ENCODE measurements at places on chromosomes 1 and 21. TPM values are rescaled to one million over a fixed set of nuclear protein-coding genes. Genes with fewer than 3 reads are reported as not detected.

Gene RNF187
- total RNA-seq, result 120 TPM

Gene ZNF593OS
- total RNA-seq, result not detected

Gene BGLAP
- total RNA-seq, result 0.50 TPM

Gene BTBD19
- total RNA-seq, result 1.5 TPM

Gene FOXD3
- total RNA-seq, result 1.2 TPM

Gene MTHFR
- total RNA-seq, result 6.0 TPM

Gene SLC25A34
- total RNA-seq, result 0.12 TPM

Gene OLFM3
- total RNA-seq, result 0.17 TPM

GRCh38 chr1:192140382-192140781 is 17.9 kb upstream of the RGS18 start:
- no peak for DNase-seq

DNA sequence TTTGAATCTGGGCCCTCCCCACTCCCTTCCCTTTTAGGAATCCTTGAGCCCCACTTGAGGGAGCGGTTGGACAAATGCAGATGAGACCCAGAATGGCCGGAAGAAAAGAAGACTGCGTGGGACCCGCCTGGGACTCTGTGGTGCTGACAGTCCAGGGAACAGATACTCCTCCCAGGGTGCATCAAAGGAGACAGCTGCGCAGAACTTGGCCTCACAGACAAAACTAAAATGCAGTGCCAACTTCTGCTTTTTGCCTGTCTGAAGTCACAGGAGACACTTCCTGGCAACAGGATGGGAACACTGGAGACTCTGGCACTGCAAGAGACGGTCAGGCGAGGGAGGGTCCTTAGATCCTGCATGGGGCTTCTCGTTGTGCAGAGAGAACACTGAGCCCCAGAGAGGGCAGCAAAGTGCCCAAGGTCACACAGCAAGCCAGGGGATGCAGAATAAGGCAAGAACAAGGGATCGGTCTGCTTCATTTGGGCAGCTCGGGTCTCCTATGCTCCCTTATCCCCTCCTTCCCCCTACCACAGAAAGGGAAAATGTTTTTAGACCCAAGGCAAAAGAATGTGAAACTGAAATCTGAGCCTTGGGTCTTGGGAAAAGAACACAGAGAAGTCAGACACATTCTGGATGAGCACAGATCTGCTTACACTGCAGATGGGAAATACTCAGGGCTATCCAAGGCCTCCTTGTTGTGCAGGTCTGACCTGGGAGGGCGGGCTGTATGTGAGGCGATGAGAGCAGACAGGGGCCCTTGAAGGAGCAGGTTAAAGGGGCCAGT is 182.4 kb downstream of the TRABD2B start:
- no peak for DNase-seq

DNA sequence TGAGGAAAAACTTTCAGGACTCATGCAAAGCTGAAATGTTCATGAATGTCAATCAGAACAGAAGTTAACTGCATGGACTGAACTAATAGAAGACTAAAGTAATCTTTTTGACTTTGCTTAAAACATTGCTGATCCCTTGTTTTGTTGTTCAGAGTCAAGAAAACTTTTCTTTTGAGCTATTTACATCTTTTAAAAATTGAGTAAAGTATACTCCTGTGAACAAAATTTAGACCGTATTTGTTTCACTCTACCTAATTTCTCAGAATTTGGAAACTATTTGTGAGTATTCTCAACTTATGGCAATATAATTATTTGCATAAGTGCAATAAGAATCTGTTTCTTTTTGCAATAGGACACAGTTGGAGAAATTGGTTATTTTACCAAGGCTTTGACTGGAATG is 41.1 kb downstream of the INPP5B start:
- DNase-seq, result no peak

DNA sequence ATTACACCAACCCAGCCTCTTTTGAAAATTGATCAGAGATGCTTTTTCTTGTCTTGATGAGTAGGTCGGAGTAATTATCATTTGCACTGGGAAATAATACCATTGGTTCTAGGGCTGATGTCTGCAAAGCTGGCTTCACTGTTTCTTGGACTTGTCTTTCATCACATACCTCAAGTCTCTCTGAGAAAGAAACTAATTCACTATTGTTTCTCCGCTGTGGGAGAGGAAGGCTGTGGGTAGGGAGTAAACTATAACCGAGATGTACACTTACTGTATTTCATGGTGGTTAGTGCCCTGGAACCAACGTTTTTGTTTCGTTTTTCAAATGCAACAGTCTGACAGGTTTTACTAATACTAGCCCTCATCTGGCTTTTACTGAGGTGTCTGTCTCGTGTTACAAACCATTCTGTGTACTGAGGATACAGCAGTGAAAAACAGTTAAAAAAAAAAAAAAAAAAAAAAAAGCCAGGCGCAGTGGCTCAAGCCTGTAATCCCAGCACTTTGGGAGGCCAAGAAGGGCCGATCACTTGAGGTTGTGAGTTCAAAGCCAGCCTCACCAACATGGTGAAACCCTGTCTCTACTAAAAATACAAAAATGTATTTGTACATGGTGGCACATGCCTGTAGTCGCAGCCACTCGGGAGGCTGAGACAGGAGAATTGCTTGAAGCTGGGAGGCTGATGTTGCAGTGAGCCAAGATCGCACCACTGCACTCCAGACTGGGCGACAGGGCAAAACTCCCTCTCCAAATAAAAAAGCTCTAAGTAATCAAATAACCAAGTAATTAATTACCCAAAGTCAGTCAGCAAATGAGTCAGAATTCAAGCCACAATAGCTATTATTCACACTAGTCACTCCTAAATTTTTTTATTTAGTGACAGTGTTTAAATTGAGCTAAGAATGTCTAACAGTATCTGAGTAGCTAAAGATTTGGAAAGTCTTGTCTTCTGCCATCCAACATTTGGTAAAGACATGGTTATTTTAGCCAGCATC is 23.3 kb downstream of the TOMM20 start:
- no peak for DNase-seq

DNA sequence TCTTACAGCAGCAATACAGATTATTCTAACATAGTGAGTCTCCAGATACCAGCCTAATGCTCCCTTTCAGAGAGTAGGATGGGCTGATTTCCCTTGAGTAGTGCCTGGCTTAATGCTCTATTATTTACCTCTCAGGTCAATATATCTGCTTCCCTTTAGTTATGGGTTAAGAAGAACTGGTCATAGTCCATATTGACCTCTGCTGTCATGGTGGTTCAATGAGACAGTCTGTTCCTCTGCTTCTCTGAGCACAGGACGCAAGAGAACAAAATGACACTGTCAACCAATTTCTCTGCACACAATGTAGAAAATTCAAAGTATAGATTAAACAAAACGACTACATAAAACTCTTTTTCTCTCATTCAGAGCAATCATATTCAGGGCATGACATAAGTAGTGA is 2.9 kb downstream of the MRAP start:
- no peak for DNase-seq

DNA sequence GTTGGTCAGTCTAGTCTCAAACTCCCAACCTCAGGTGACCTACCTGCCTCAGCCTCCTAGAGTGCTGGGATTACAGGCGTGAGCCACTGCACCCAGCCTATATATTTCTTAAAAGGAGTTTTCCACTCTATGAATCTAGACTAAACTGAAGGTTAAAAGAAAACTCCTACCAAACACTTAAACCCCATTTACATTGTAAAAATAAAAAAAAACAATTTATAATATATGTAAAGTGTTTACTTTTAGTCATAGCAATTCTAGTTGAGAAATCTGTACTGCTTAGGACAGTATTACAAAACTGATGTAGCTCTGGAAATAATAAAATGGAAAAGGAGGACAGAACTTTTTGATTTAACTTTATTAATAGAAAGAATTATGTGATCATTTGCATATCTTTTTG is 9.5 kb downstream of the ASB17 start:
- DNase-seq, result no peak

GRCh38 chr1:2930016-2930815 is 91.1 kb upstream of the ACTRT2 start:
- no peak for DNase-seq

DNA sequence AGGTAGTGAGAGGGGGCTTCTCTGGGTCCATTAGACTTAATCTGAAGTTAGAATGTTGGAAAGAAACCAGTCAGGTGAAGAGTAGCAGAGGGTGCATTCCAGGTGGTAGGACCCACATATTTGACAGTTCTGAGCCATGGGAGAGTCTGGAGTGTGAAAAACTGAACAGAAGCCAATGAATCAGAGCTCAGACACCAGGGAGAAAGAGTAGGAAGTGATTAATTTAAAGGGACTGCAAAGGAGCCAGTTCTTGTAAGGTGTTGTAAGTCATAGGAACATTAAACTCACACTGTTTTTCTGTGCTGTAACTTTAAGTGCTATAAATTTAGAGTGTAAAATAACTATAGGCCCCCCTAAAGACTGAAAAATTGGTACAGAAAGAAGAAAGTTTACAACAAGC is 5.9 kb upstream of the DHX9 start:
- DNase-seq, result no peak

GRCh38 chr21:41863439-41863740 is 15.8 kb downstream of the PRDM15 start:
- no peak for DNase-seq

DNA sequence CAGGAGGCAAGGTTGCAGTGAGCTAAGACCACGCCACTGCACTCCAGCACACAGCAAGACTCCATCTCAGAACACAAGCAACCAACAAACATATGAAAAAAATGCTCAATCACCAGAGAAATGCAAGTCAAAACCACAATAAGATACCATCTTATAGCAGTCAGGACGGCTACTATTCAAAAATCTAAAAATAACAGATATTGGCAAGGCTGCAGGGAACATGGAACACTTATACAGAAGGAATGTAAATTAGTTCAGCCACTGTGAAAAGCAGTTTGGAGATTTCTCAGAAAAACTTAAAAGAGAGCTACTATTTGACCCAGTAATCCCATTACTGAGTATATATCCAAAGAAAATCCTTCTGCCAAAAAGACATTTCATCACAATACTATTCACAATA is 27.6 kb upstream of the POGK start:
- no peak for DNase-seq

- peak; percentile 31 for DNase-seq
Observed at GRCh38 chr1:210448297-210448892, 119.7 kb downstream of the HHAT start.

DNA sequence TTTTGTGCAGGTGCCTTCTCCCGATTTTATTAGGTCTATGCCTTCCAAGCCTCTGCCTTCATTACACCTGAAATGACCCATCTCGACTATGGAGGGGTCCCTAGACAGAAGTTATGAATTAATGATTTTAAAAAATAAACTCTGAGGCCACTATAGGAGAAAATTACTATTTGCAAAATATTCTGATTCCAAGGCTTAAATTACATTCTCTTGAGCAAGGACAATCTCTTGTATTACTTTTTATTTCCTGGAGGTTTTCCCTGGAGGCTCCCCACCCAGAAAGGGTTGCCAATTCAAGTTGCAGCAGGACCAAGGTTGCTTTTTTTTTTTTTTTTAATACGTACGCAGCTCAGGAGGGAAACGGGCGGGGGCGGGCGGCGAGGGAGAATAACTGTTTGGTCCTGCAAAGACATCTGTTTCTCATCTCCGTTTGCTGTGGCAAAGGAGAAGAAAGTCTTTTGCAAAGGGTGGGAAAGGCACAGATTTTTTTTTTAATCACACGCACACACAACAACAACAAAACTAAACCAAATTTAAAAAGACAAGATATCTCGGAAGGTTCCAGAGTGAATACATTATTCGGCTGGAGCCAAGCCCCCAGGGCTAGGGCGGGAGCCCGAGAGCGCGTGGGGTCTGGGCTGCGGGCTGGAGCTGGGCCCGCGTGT is 618 bp upstream of the SERTAD4 start:
- DNase-seq, result no peak

- peak; percentile 11 for DNase-seq
Observed at GRCh38 chr21:19981938-19982337, 1016.3 kb upstream of the NCAM2 start.

Measured in NCI-H460 (cell line).